Stimulated activated CD4-positive, alpha-beta T cell treated with anti-CD3 and anti-CD28 coated beads, Interleukin-1b, Interleukin-23, amount 100 ng/mL, for 4 hours (primary cell): ENCODE measurements at places on chromosomes 16 and 17.
A peak's percentile ranks its signal among the peaks of the same experiment; 100 is the strongest.

DNA sequence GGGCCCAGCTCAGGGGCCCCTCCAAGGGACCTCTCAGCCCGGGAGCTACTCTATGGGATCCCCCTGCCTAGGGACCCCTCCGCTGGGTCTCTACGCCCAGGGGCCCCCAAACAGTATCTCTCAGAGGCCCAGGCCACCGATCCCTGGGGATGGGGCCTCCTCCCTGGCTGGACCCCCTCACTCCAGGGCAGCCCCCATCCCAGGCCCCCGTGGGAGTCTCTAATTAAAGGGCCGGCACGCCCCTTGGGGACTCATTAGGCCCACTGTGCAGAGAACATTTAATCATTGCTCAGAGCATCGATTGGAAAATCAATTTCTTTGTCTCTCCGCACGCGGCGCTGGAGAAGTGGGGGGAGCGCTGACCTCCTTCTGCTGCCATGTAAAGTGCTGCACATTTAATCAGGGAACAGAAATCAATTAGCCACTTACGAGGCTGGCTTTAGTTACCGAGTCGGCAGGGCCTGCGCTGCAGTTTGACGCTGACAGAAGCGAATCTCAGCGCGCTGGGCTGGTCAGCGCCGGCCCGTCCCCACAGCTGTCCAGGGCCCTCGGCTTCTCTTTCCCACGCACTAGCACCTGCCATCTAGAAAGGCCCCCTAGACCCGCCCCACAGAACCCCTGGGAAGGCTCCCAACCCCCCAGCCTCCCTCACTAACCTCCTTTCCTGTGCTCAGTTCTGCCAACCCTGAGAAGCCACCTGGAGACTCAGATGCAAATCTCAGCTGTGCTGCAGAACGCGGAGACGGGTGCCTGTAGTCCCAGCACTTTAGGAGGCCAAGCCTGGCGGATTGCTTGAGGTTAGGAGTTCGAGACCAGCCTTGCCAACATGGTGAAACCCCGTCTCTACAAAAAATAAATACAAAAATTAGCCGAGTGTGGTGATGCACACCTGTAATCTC is 20.2 kb upstream of the C1QL1 start:
- no peak for DNase-seq

GRCh38 chr17:58779446-58779845 is 23.8 kb downstream of the PPM1E start:
- no peak for DNase-seq

DNA sequence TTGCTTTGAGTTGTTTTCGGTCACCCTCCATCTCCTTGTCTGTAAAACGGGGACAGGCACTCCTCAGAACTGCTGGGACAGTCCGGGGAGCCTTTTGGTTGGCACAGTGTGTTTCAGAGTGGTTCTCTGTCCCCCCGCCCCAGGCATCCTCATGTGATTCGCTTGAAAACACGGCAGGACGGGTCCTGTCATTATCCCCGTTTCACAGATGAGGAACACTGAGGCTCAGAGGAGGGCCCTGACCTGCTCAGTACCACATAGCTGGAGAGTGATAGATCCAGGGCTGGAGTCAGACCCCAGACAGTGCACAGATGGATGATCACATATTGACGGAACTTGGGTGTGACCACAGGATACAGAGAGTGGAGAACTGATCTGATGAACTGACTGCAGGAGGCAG is 13.5 kb upstream of the ADGRG1 start:
- DNase-seq, result no peak

DNA sequence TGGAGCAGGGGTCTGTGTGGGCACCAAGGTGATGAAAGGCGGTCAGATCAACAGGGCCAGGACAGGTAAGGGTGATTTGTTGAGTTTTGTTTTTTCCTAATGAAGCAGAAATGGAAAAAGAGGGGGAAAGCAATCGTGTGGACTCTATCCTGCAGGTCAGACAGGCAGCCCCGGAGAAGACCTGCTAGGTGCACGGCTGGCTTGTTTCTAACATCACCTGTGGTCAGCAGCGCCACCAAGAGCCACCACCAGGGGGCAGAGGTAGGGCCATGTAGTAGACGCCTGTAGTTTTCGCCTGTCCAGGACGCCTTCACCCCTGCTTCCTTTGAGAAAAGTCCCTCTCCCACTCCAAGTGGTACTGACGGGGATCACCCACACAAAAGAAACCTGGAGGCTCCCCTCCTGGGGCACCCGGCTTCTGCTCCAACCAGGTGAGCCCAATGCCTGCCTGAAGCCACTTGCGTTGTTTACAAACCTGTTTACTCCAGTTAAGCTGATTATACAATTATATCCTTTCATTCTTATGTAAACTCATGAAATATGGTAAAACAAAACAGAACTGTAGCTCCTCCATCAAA is 54.2 kb upstream of the SEC14L1 start:
- peak; percentile 77 for DNase-seq

- no peak for DNase-seq
Measured at GRCh38 chr16:50251375-50252081, 14.8 kb upstream of the ADCY7 start.

DNA sequence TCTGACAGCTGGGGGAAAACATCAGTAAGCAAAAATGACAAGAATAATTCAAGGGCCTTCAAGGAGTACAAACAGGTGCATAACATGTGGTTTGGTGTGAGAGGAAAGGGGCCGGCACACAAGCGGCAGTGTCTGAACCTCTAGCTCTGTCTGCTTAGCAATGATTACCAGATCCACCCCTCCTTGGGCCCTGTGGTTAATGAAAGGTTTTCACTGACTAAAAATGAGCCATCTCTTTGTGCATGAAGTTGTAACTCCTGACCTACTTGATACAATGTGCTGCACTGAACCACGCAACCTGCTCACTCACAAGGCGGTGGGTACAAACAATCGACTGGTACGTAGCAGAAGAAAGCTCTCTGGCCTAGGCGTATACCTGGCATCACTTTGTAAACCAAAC is 15.1 kb downstream of the FAM117A start:
- peak; percentile 15 for DNase-seq

GRCh38 chr16:66549284-66550131 is at the start of gene TK2:
Gene TK2 (minus strand): TSS chr16:66550122. CDS start chr16:66550061, 61 bp downstream.
- DNase-seq, result peak; percentile 65

GRCh38 chr16:13315642-13316427 is 414.4 kb downstream of the SHISA9 start:
- no peak for DNase-seq

DNA sequence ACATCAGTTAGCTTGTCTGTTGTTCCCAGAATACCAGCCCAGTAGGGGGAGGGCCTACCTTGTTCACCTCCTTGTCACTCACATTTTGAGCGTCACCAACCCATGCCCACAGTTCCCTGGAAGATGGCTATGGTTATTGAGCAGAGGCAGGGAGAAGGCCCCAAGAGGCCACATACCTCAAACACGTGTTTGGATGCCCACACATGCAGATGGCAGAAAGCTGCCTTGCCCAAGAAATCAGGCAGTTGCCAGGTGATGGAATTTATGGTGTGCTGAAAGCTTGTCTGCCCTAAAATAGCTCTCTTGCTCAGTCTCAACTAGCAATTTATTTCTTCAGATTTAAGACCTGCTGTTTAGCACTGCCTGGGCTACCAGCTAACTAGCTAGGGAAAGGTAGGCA is 16.5 kb upstream of the CMTM4 start:
- no peak for DNase-seq

- DNase-seq, result no peak
Measured at GRCh38 chr17:49762151-49762941, 1.6 kb downstream of the FAM117A start.

DNA sequence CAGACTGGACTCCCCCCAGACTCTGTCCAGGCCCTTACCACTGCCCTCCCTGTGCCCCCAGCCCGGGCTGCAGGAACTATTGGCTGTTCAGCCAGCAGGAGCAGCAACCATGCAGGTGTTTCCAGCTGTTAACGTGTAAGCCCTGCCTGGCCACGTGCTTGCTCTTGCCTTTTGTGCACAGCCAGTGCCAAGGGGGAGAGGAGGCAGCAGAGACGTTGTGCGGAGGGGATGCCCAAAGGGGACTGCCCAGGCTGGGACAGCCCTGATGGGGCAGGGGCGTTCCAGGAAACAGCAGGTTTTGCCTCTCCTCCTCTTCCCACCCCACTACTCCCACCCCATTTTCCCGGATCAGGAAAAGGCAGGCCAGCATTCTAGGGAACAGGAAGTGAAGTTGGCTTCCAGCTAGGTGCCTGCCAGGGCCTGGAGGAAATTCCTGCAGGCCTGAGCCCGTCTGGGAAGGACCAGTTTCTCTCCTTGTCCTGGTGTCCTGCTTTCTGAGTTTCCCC is 16.7 kb upstream of the LASP1NB start:
- DNase-seq, result no peak

DNA sequence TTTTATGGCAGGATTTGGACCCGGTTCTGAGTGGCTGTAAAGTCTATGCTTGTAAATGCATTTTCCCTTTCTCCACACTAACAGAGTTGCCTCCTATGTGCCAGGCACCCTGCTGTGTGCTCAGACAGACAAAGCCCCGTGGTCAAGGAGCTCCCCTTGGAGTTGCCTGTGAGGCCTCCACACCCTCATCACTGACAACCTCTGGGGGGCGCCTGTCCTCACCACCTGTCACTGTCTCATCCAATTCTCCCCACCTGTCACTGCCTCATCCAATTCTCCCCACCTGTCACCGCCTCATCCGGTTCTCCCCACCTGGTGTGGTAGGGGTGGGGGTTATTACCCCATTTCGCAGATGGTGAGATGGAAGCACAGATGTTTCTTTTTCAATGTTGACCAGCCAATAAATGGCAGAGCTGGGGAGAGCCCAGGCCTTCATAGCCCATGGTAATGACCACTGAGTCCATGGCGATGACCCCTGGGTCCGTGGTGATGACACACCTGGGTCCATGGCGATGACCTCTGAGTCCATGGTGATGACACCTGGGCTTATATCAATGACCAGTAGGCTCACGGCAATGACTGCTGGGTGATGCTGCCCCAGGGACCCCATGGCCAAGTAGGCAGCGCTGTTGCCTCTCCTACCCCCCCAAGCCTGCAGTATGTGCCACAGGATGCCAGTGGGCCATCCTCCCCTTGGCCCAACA is 150.1 kb downstream of the IRF8 start:
- DNase-seq, result no peak

DNA sequence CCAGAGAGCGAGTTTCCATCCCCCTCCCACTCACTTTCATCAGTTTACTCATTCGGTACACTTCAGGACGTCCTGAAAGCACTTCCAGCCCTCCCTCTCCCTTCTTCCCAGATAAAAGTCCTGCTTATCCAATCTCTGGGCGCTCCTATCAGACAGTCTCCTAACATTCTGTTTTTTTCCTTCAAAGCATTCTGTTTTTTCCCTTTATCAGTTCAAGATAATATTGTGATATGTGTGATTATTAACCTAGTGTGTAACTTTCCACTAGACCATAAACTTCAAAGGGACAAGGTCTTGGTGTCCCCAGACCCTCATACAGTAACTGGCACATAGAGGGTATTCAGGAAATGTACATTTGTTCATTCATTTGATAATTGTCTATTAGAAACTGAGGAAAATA is 24.4 kb upstream of the C16orf87 start:
- no peak for DNase-seq

- no peak for DNase-seq
Measured at GRCh38 chr16:20074099-20074991, 655 bp upstream of the GPR139 start.

- DNase-seq, result no peak
Measured at GRCh38 chr16:54939510-54940278, 9.0 kb downstream of the IRX5 start.

DNA sequence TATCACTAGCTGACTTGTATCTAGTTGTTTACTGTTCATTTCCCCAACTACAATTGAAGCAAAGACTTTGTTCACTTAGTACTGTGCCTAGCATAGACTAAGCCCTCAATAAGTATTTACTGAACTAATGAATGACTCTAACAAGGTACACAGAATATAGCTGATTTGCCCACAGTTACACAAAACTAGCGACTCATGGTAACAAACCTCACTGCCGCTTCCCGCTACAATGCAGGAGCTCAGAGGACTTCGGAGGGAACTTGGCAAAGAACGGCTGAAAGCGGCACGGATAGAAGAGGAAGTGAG is 524 bp downstream of the EFTUD2 start:
- no peak for DNase-seq

DNA sequence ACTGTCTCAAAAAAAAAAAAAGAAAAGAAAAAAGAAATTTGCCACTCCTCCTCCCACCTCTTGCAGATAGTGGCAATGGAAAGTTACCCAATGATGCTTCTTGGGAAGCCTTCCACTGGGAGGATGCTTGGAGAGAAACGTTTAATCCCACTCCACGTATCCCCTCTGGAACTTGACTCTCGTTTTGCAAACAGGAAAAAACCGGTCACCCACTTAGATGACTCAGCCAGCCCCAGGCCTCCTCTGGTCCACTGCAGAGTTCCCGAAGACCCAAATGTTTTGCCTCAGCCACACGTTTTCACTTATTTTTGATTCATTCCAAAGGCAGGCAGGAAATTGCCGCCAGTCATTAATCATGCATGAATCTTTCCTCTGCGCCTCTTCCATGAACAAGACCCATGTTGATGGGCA is 9.3 kb upstream of the TNFRSF17 start:
- no peak for DNase-seq

DNA sequence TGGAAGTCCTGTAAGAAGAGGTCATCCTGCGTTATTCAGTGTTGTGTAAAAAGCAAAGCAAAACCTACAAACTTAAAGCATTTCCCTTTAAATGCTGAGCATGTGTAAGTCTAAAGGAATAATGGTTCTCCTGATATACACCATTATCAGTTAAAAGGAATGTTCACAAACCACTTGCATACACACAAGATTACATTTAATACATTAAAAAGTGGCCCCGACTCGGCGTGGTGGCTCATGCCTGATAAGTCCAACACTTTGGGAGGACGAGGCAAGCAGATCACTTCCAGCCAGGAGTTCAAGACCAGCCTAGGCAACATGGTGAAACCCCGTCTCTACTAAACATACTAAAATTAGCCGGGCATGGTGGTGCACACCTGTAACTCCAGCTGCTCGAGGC is 30.5 kb downstream of the CPPED1 start:
- DNase-seq, result no peak
